Mucosa of descending colon (tissue), 3 donors: ENCODE measurements at places on chromosomes 2 and 18. TPM values are rescaled to one million over a fixed set of nuclear protein-coding genes. Genes with fewer than 3 reads are reported as not detected.

- no peak for DNase-seq
These were observed 24.1 kb downstream of the DYNC1I2 start for GRCh38 chr2:171711351-171711750.

- no peak for DNase-seq
These were observed 187.6 kb downstream of the MYCN start for GRCh38 chr2:16127958-16128357.

- DNase-seq: no peak
These were observed 323.0 kb downstream of the TSN start for GRCh38 chr2:122078451-122078850.

- DNase-seq: peak; percentile 53
These were observed 21.4 kb upstream of the BARD1 start for GRCh38 chr2:214830794-214831346.

DNA sequence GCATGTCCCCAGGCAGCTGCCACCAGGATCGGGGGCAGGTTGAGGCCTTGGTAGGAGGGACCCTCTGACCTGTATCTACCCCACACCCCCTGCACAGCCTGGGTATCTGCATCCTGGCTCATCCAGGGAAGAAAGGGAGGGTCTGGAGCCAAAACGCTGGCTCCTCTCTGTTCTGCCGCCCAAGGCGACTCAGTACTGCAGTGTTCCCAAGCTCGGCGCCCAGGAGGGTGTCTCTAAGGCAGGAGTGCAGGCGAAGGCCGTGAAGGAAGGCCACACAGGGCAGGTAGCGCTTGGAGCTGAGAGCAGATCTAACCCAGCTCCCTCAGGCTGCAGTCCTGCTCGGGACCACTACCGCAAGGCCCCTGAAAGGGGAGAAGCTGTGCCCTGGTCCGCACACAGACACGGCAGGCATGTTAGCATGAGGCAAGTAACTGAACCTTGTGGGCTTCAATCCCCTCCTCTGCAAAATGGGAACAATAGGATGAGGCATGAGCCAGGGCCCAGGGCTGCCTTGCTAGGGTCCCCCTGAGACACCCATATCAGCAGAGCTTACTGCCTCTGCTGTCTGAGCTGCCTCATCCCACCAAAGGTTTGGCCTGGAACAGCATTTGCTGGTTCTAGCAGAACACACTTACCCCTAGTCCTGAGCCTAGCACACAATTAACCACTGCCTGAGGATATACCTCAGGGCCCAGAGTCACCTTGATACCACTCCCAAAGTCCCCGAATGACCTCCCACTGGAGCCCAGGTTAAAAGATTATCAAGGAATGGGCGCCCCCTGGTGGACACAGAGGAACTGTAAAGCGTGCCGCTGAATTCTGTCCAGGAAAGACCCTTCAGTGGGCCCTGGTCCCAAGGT is 6.5 kb downstream of the PTMA start:
- peak; percentile 68 for DNase-seq

DNA sequence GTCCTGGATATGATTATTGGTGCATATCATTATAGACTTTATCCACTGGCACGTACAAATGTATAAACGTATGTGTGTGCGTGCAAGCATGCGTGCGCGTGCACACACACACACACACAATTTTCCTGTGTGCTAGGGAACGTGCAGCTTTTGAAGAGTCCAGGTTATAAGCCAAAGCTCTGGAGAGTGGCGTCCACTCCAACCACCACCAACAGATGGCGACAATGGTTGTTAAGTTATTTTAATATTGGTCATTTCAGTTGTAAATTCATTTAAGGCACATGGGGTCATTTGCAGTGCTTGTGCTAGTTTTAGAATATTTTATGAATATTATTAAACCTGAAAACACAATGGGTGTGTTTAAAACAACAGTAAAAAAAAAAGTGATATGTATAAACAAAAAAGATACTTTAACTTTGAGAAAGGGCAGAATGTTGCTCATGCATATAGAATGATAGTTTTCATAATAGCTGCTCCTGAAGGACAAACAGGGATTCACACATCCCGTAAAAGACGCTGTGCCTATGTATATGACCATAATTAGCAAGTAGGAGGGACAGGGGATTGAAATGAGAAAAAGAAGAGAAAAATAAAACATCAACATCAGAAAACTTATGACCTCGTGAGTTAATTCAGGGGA is 124.2 kb upstream of the ITGB6 start:
- DNase-seq: peak; percentile 65

GRCh38 chr18:40937386-40937785 is 1017.6 kb upstream of the PIK3C3 start:
- DNase-seq: no peak

DNA sequence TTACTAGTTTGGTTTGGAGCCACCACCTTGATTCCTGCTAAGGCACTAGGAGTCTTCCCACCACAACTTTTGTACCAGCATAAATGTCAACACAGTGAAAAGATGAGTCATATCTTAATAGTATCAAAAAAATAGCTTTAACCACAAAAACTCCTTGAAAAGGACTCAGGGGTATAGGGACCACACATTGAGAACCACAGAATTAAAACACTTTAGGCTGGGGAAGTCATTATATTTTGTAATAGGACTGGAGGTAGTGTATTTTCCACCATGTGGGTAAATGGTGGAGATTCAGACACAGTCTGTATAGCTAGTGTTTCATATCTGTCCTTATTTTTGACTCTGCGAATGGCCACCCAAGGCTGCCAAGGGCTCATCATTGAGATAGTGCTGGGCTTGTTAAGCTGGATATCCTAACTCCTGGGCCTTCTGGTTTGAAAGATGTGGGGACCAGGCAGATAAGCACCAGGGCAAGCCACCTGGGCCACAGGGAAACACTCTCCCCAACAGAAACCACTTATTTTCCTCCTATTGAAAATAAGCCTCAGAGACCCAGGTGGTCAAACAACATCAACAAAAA is 19.1 kb upstream of the FHL2 start:
- DNase-seq: no peak

DNA sequence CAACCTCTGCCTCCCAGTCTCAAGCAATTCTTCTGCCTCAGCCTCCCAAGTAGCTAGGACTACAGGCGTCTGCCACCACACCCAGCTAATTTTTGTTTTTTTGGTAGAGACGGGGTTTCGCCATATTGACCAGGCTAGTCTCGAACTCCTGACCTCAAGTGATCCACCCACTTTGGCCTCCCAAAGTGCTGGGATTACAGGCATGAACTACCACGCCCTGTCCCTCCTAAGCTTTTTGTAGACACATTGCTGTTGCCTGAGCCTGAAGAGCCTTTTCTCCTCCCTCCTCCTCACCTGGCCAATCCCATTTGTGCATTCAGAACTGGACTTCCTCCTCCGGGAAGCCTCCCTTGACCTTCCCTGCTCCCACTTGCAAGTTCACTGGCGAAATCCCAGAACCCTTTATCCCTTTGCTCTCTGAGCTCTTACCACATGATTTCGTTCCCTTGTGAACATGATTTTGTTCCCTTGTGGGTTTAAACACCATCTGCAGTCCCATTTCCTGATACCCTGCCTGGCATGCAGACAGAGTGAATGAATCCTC is 2.6 kb downstream of the C2orf72 start:
- DNase-seq: peak; percentile 25

DNA sequence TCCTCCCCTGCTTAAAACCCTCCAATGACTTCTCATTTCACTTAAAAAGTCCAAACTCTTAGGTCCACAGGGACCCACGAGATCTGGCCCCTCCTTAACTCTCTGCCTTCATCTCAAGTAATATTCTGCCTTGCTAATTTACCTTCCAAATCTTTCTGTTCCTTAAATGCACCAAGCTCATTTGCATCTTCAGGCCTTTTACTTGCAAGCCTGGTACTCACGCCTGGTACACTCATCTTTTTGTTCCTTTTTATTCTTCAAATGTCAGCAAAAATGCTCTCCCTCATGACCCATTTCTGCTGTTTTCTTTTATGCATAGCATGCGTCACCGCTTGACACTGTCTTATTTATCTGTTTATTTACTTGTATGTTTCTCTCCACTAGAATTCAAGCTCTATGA is 2.7 kb upstream of the WIPF1 start:
- no peak for DNase-seq

DNA sequence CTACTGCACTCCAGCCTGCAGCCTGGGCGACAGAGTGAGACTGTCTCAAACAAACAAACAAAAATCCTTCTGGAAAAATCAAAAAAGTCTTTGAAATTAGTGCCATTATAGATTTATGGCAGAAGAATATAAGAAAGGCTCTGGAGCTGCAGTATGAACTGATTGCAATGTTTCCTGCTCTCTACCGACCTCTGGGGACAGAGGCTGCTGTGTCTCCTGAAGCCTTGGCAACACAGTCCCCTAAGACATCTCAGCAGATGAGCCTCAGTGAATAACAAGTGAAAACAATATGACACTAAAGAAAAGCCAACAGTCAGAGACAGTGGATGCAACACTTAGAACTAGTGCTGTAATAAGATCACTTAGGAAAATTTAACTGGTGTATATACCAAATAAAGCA is 494.9 kb upstream of the LRATD1 start:
- DNase-seq: no peak

DNA sequence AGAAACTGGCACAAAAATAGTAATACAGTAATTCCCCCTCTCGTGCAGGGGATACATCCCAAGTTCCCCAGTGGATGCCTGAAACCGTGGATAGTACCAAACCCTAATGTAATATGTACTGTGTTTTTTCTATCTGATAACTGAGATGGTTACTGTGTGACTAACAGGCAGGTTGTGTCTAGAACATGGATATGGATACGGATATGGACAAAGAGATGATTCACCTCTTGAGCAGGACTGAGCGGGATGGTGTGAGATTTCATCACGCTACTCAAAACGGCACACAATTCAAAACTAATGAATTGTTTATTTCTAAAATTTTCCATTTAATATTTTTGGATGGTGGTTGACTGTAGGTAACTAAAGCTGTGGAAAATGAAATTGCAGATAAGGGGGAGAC is 3.4 kb downstream of the MBD1 start:
- DNase-seq: no peak

GRCh38 chr2:43898134-43898837 is 59.5 kb downstream of the ABCG8 start:
- DNase-seq: no peak

- no peak for DNase-seq
These were observed 477.1 kb upstream of the ID2 start for GRCh38 chr2:8204711-8205110.

DNA sequence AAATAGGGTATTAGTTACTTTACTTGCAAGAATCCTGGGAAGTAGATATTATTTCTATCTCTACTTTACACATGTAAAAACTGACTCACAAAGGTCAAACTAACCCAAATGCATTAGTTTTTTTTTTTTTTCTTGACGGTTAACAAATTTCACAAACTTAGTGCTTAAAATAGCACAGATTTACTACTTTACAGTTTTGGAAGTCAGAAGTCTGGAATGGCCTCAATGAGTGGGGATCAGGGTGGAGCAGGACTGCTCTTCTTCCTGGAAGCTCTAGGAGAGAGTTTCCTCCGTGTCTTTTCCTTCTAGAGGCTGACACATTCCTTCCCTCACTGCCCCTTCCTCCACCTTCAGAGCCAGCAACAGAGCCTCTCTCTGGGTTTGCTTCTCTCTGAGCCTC is 117.2 kb downstream of the COL6A3 start:
- no peak for DNase-seq

DNA sequence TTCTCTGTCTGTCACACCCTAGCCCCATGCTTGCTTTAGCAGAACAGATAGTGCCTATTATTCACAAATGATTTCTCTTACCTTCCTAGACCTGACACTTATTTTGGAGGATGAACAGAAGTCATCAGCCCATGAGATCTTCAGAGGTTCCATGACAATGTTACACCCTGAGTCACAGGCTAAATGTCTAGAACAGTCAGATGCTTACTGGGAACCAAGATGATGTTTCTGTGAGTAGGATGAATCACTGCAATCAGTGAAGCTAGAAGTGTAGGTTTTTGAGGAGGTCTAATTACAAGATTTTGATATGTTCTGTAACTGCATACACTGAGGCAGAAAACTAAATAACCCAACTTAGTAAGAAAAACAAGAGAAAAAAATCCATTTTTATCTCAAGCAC is 123.0 kb upstream of the THUMPD2 start:
- no peak for DNase-seq

- no peak for DNase-seq
These were observed 53.8 kb upstream of the TMEM163 start for GRCh38 chr2:134772493-134773169.

GRCh38 chr2:219402665-219403515 is 15.2 kb upstream of the DNPEP start:
- no peak for DNase-seq

- DNase-seq: no peak
These were observed 90.0 kb downstream of the POLR1A start for GRCh38 chr2:86015699-86016098.

GRCh38 chr2:53303012-53303578 is 464.5 kb upstream of the CHAC2 start:
- no peak for DNase-seq

GRCh38 chr18:10252952-10253705 is 201.3 kb upstream of the APCDD1 start:
- no peak for DNase-seq

DNA sequence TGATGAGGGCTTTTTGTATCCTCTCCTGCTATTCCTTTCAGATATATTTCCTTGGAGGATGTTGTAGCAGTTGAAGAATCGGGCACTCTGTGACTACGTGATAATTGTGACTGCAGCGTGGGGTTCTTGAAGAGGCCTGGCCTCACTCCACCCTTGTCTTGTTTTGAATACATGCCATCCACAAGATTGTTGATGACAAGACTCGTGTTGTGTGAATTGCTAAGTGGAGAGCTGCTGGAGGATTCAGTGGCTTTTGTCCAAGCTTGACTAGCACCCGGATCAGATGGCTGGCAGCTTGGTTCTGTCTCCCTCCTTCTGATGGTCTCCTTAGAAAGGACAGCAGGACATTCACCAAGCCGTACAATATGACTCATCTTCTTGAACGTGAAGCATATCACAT is 146.9 kb downstream of the DAW1 start:
- no peak for DNase-seq

TOGARAM2 gene
- total RNA-seq: 0.81 TPM

KLHL30 gene
- total RNA-seq: 0.17 TPM

BOLL gene
- not detected for total RNA-seq

CDH2 gene
- total RNA-seq: 0.67 TPM

RNF152 gene
- total RNA-seq: 99.8 TPM

SERPINB13 gene
- total RNA-seq: not detected

MYO7B gene
- total RNA-seq: 118 TPM

GAREM1 gene
- 19.6 TPM for total RNA-seq

MITD1 gene
- total RNA-seq: 24.3 TPM

TMEM169 gene
- 0.76 TPM for total RNA-seq

SLC38A11 gene
- 2.5 TPM for total RNA-seq

KCNG2 gene
- not detected for total RNA-seq
